ENCODE measurements at places on chromosomes 4 and X.

GRCh38 chr4:189081826-189082225 is 858.8 kb upstream of the FRG1 start:
- DNase-seq: no peak

GRCh38 chrX:131837325-131837724 is 185.8 kb upstream of the STK26 start:
- DNase-seq: no peak

GRCh38 chr4:8113611-8114377 is 44.8 kb downstream of the ABLIM2 start:
- no peak for DNase-seq

DNA sequence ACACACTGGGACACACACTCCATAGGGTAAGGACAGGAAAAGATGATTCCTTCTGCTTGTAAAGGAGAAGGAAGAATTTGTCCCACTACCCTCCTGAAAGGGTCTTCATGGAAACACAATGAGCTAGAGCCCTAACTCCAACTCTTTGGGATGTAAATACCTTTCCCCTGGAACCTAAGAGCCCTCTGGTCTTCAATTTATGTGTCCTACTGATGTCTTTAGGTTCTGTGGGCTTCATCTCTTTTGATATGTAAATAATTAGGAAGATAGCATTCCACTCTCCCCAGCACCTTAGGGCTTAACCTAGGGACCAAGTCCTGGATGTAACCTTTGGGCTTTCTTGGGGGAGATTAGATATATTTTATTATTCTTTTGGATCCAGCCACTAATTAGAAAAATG is 38.3 kb downstream of the PF4 start:
- no peak for DNase-seq

- no peak for DNase-seq
Observed at GRCh38 chr4:52748432-52748831, 2.8 kb downstream of the ERVMER34-1 start.

DNA sequence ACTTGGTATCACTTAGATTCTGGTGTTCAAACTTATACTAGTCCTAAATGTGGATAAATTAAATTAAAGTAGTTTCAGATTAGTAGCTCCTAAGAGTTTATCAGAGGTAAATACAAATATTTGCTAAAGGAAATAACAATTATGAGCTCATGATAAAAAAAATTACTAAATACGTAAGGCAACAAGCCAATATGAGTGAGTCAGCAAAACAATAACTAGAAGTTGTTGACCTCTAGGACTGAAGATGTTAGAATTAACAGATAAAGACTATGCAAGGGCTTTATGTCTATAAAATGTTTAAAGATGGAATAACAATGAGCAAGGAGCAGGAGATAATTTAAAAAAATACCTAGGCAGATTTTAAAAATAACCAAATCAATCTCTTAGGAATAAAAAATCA is 195.8 kb downstream of the CLCN4 start:
- DNase-seq: no peak

- DNase-seq: peak; percentile 21
Observed at GRCh38 chrX:119391279-119391678, 7.9 kb upstream of the SLC25A43 start.

DNA sequence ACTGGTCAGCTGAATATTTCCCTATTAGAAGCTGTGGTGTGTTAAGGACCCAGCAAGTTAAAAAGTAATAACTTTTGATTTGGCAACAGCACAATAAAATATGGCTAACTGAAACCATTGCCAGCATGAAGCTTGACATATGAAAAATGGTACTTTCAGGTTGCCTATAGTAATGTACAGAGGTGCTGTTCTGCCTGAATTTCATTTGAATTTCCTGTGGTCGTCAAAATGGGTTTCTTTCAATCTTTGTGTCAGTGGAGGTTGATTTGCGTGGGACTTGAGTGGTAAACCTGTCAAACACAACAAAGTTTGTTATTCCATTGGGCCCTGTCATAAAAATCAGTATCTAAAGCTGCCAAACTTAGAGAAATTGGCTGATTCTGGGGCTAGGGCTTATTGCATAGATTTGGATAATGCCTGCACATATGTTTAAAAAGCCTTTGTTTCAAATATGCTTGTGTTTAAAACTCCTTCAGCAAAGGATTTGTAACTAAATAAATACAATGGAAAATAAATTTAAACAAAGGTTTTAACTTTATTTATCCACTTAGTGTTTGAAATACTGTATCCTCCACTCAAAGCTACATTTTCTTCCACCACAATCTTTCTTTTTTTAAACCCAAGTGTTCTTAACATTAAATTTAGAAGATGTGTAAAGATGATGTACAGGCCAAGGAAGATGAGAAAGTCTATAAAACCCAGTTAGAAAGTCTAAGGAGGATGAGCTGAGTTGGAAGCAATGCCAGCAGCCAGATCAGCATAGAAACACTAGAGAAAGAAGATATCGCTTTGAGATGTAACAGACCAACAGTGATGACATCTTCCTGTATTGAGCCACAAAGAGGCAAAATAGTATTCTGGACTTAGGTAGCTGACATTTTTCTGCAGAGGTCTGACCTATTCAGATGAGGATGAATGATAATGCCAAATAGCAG is 134.8 kb upstream of the GIMD1 start:
- DNase-seq: no peak

DNA sequence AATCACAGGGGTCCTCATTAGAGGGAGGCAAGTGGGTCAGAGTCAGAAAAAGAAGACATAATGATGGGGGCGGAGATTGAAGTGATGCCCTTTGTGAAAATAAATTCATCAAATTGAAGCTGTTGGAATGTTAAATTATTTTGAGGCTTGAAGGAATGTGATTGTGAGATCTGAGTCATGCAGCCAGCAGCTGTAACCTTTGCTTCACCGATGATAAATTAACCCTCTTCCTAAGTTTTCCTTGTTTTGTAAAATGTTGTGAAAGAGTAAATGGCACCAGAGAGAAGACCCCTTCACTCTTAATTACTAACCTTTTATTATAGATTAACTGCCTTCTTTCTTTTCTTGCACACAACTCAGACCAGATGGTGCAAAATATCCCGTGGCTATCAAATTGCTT is 47.7 kb upstream of the FAM9A start:
- no peak for DNase-seq

DNA sequence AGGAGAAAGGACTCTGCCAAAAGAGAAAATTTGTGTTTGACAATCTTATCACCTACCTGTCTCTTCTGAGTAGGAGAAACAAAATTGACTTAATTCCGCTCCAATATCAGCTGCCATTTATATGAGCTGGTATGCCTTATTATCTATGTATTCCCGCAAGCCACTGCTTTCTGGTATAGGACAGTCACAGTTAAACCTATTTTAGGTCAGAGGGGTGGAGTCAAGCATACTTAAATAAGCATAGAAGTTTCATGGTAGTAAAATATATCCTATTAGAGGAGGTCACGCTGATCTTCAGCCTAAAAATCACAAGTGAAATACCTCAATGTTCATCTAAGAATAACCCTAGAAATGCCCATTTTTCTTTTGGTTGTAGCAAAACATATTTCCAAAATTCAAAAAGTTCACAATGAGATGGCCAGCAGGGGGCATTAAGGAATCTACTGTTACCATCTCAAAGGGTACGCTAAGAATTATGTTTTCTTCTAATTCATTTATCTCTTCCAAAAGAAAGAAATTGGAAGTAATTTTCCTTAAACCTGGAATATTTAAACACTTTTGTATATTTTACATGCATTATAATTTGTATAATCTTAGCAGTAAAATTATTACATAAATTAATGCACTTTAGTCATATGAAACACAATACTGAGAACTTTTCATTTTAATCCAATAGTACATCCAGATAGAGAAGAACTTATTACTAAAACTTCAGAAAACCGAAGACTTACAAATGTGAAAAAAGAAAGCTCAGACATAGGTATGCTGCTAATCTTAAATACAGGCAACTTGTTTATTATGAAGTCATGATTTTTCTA is 10.5 kb downstream of the PPAT start:
- DNase-seq: peak; percentile 71

DNA sequence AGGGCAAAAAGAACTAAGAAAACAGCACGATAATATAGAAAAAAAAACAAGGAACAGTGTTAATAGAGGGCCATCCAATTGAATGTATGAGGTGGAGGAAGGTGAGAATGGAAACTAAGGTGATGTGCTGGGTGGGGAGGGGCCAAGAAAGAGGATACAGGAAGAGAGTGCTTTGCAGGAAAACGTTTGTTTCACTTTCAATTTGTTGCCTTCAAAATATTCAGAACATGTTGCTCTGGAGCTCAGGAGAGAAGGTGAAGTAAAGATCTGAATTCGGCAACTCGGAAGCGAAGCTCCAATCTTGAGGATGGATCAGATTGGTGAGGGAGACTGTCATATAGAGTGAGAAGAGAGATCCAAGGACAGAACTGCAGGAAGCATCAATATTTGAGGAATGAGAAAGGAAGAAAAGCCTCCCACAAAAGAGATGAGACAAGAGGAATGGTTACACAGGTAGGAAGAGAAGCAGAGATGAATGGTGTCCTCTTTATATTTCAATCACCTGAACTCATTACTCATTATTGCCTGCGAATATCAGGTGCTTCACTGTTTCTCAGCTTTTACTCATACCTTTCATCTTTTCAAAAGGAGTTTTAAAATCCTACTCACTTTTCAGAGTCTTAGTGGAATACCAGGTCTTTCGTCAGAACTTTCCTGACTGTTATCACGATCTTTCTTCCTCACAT is 14.7 kb upstream of the SEC24D start:
- DNase-seq: peak; percentile 9

DNA sequence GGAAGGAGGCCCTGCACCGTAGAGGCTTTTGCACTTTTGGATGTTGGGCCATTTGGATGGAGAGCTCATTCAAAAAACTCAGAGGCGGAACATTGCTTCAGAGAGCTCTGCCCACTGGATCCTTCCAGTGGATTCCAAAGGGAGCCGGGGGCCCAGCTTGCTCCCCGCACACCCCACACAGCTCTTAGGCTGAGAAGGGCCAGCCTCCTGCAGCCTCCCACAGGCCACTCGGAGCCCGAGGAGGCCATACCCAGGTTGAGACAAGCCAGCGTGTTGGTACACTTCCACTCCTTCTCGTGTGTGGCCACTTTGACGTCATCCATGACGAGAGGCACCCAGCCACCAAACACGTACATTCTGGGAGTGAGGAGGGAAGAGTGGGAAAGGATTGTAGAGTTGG is 10.3 kb downstream of the HCFC1 start:
- no peak for DNase-seq

DNA sequence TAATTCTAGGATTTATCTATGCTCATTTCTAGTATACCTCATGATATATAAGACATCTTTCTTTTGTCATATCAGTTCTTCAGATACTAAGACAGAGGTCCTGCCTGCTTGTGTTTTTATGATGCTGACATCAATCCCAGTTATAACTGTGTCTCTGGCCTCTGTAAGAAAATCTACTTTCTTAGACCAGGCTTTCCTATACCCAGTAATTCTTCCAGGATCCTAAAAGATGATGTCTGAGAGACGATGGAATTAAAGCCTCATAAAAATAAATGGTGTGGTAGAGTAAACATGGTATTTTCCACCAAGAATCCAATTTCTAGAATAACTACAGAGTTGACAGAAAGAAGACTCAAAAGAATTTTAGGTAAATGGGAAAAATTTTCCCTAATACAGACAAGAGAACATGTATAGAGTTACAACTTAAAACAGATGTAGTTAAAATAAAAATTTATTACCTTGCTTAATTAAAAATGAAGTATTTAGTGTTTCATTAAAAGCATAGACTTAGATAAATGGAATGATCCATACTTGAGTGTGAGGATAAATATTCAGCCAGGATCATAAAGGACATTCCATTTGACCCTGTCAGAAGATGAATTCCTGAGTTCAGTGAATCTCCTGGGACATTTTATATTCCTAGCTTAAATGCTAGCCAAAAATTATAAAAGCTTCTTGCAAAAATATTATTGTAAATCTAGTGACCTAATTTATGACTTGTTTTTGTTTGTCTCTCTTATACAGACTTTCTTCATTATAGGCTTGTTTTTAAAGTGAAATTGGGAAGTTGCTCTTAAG is 137.4 kb downstream of the PDLIM5 start:
- DNase-seq: no peak

DNA sequence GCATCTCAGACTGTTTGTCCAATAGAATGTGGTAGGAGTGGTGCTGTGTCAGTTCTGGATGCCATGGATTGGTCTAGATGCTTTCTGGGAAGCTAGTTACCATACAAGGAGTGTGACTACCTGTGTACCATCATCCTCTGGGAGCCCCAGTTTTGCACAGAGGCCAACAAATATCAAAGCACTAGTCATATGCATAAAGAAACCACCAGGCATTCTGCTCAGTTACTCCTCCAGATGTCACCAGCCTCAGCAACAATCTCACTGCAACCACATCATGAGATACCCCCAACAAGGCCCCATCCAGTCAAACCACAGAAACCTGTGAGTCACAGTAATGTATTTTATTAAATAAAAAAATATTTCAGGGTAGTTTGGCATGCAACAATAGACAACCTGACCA is 435.8 kb upstream of the CPEB2 start:
- no peak for DNase-seq

DNA sequence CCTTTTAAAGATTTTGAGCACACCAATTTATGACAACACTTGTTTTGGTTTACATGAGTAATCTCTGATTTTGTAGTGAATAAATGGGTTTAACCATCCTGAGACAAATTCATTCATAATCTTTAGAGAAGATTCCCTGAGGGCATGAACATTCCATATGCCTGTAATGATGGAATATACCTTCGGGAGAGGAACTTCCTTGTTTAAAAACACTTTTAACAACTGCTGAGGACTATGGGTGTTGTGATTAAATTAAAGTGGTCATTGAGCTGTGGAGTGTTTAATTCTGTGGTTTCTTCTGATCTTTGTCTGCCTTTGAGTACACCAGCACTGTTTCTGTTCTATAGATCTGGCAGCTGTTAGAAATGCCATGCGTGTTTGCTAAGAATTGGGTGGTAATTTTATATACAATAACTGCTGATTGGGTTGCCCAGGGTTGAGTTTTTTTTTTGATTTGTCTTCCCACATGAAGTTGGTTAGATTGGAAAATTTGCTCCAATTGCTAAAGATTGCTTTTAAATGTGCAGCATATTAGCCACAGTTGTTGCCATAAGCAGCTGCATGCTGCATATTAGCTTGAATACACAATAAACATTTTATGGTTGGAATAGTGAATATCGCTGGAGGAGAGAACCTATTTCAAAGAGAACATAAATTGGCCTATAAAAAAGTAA is 86.8 kb downstream of the DCLK2 start:
- DNase-seq: no peak

GRCh38 chr4:147049946-147050345 is 104.3 kb upstream of the TTC29 start:
- no peak for DNase-seq

DNA sequence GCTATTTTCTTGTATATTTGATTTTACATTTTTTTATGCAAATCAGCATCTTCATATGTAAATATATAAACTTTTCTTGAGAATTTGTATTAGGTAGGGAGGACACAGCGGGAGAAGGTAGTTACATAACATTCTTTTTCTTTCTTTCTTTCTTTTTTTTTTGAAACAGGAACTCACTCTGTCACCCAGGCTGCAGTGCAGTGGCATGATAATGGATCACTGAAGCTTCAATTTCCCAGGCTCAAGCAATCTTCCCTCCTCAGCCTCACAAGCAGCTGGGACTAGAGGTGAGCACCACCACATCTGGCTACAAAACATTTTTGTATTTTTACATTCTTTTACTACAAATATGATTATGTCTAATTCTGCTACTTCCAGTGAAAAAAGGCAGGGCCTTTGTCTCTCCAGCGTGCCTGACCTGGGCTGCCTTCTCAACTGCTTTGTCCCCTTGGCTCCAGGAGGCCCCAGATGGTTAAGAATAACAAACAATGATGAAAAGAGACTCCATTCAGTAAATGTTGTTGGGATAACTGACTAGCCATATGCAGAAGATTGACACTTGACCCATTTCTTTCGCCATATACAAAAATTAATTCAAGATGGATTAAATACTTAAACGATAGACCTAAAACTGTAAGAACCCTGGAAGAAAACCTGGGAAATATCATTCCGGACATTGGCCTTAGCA is 46.5 kb upstream of the FAT4 start:
- DNase-seq: no peak
